ENCODE measurements at places on chromosomes 11 and 22.

GRCh38 chr11:119755356-119756071, 26.5 kb upstream of the NECTIN1 start:
- no peak for DNase-seq

GRCh38 chr11:19117760-19118097, 761 bp downstream of the ZDHHC13 start:
- no peak for DNase-seq

GRCh38 chr22:32649515-32650200, 151.8 kb upstream of the TIMP3 start:
- DNase-seq, result no peak

GRCh38 chr11:44533921-44534711, 31.3 kb upstream of the CD82 start:
- no peak for DNase-seq

DNA sequence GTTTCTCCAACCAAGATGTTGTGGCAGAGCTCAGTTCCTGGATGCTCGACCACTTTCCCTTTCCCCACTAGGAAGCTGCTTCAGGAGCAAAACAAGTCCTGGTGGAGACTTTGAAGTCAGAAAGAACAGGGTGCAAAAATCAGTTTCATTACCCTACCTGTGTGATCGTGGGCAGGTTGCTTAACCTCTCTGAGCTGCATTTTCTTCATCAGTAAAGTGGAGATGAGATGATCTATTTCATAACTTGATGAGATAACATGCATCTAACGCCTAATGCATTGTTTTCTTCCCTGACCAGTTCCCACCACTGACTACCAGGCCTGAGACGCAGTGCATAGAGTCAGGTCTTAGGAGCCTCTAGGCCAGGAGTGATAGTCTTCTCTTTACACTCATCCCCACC, 470.0 kb downstream of the SOX6 start:
- no peak for DNase-seq

GRCh38 chr11:35031867-35032266, 107.1 kb upstream of the CD44 start:
- DNase-seq, result no peak

Measured in NCI-H1436 (cell line).